ENCODE measurements at places on chromosomes 4 and X. TPM values are rescaled to one million over a fixed set of nuclear protein-coding genes. Genes with fewer than 3 reads are reported as not detected.

The TLR10 gene
- not detected for total RNA-seq

The NOX1 gene
- total RNA-seq, result not detected

The PAGE1 gene
- not detected for total RNA-seq

- DNase-seq, result no peak
Observed at GRCh38 chr4:29151584-29151983, 1568.6 kb upstream of the PCDH7 start.

DNA sequence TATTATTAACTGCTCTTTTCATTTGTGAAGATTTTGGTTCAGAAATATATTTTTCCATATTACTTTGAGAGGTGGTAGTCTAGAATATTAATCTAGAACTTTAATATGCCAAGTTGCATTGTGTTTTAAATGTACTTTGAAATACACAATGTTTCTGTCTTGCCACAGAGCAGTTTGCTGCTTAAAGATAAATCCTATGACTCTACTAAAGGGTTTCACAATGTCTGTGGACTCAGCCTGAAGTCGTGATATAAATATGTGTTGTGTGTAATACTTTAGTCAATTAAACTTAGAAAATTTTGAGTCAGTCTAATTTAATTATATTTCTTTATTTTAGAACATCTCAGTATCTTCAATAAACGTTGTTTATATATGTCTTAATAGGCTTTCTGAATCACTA, 1771.7 kb upstream of the PCDH7 start:
- DNase-seq, result no peak

GRCh38 chrX:7606039-7606652, 236.8 kb upstream of the VCX start:
- DNase-seq, result no peak

- no peak for DNase-seq
Observed at GRCh38 chrX:137848266-137848905, 282.5 kb downstream of the ZIC3 start.

- DNase-seq, result no peak
Observed at GRCh38 chrX:114889481-114889880, 127.9 kb downstream of the IL13RA2 start.
